Activated B cell treated with CpG ODN at 0.5 μM for 24 hours (primary cell): ENCODE measurements at places on chromosomes 1 and 21. TPM values are rescaled to one million over a fixed set of nuclear protein-coding genes. Genes with fewer than 3 reads are reported as not detected.

The CELSR2 gene
- 0.81 and 1.1 TPM in 2 replicates for total RNA-seq

DNA sequence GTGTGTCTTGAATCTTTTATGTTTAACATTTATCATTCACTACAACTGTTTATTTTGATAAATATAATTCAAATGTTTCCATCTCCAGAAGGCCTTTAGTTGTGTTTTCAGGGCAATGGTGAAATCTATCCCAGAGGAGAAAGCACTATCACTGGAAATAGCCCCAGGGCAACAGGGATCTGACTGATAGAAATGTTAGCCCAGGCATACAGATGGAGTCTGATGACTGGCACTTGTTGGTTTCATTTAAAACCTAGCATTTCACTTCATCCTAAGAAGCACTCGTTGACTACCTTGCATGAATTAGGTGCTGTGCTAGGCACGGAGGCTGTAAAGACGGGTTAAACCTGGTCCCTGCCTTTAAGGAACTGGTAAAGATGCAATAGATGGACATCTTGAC, 103.1 kb downstream of the C1orf21 start:
- peaks cover 2% of the 10 kb centered on the region for H3K27me3 ChIP-seq
- H3K27ac ChIP-seq = no peak overlapping the region
- H3K36me3 ChIP-seq = no peaks in the 10 kb centered on the region
- DNase-seq = no peak

- no peaks in the 10 kb centered on the region for H3K4me1 ChIP-seq
- no peaks in the 10 kb centered on the region for H3K27me3 ChIP-seq
- H3K36me3 ChIP-seq = no peaks in the 10 kb centered on the region
- H3K27ac ChIP-seq = no peak overlapping the region
- DNase-seq = no peak
These were observed 10.7 kb downstream of the AK5 start for GRCh38 chr1:77292551-77292950.

The PACC1 gene
- 15.2 and 20.0 TPM in 2 replicates for total RNA-seq
